ENCODE measurements at places on chromosomes 4 and X.
A peak's percentile ranks its signal among the peaks of the same experiment; 100 is the strongest.

DNA sequence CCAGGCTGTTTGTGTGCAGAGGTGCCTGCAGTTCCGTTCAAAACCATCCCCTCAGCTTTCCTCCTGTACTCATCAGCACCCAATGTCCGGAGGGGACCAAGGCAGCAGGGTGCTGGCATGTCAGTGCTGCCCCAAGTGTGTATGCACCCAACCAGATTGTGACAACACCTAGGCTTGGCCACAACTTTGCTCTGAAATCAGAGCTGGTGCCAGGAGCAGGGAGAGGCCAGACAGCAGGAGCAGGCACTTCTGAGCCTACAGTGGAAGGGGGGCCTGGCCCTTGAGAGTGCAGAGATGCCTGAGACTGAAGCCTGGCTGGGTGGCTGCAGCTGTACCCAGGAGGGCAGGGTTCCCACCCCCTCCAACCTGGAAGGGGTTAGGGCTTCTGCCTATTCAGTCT lies 56.5 kb upstream of the RASGEF1B start:
- no peak for DNase-seq

DNA sequence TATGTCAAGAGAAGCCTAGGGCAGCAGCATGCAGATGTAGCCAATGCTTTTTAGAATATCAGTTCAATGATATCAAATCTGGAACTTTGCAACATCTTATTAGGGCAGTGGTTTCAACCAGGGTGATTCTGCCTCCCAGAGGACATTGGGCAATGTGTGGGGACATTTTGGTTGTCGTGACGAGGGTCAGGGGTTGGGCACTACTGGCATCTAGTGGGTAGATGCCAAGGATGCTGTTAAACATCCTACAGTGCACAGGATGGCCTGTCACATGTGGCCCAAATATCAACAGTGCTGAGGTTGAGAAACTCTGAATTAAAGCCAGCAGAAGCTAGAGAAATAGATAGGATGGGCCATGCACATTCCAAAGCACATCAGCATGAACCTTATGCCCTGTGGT lies 152.3 kb downstream of the AMELX start:
- DNase-seq = no peak

DNA sequence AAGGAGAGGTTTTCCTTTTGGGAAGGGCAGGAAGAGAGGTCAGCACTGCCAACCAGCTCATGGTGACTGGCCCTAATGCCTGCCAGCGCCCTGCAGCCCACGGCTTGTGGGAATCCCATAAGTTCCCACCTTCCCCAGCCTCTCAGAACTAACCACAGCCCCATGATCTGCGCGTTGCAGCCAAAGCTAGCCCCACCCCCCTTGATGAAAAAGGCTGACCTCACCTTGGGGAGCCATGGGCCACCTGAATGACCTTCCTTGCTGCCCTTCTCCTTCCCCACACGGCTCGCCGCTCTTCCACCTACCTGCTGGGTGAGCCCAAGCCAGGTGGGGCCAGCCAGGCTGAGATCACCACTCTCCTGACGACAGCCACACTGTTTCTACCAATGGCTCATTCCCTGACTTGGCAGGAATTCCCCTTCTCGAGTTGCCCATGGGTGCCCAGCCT lies 3.9 kb upstream of the ELF4 start:
- DNase-seq = no peak

GRCh38 chr4:8319731-8320385 lies 50.3 kb downstream of the HTRA3 start:
- DNase-seq = no peak

GRCh38 chr4:184168406-184169019 lies 49.2 kb downstream of the ENPP6 start:
- peak; percentile 59 for DNase-seq

GRCh38 chr4:113183032-113183605 lies 133.7 kb downstream of the ANK2 start:
- no peak for DNase-seq

DNA sequence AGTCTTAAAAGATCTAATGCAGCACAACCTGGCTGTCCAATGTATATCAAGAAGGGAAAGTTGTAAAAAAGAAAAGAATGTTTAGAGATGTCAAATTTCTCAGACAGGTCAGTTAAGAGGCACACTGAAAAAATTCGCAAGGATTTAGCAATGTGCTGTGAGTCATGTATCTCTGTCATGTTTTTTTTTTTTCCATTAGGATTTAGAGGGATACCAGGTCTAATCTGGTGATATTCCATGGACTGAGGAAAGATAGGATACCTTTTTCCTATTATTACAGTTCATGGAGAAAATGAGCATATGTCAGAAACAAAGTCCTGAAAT lies 815.4 kb upstream of the PCDH10 start:
- DNase-seq = no peak

DNA sequence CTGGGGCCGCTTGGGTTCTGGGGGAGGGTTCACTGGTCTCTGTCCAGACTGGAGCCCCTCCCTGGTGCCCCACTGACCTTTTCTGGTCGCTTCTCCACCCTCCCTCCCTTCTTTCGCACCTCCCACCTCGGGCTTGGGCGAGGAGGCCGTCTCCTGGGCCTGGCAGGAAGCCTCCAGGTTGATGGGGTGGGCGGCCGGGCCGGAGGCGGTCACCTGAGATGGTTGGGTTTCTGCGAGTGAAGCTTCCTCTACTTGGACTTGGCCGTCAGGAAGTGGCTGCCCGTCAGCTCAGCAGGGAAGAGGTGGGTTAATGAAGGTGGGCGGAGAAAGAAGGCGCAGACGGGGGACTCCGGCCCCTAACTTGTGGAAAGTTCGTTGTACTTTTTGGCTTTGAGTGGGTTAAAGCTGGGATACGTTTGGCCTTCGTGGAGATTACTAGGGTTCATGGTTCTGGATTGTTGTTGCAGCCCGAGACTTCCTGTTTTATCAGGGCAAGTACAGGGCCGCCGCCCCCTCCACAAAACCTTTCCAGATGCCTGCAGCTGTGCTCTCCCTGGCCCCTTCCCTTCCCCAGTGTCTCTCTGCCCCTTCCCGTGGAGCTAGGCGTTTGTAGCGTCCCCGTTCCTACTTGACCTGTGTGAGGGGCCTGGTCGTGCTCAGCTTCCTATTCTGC lies 1.2 kb downstream of the AKAP17A start:
- no peak for DNase-seq

GRCh38 chr4:104395168-104395614 lies 99.5 kb downstream of the CXXC4 start:
- DNase-seq = no peak

DNA sequence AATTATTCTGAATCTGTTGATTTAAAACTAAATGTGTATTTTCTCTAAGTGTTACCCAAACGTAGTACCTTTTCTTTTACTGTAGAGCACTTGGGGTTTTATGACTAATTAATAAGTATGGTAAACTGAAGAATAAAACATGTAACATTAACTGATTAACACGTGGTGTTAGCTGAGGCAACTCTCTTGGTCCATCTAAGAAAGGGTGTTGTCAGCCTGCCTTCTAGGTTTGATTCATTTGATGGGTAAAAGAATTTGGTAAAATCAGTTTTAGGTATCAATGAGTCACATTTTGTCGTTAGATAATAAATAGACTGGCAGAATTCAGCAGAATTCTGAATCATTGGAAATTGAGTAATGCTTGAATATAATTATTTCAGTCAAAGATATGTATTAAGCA lies 99.7 kb downstream of the AFF1 start:
- no peak for DNase-seq

- peak; percentile 16 for DNase-seq
Observed at GRCh38 chr4:25925486-25926201, 11.6 kb downstream of the SMIM20 start.

Measured in stimulated activated CD4-positive, alpha-beta T cell treated with anti-CD3 and anti-CD28 coated beads, Interleukin-12 subunit alpha, Interleukin-12 subunit beta, amount 100 ng/mL, for 4 hours (primary cell).